ENCODE measurements at places on chromosomes 5 and 9. TPM values are rescaled to one million over a fixed set of nuclear protein-coding genes. Genes with fewer than 3 reads are reported as not detected.

The RNF183 gene
- not detected for total RNA-seq

The BTNL3 gene
- not detected for total RNA-seq

The NEURL1B gene
- total RNA-seq, result 0.44 TPM

The SLC26A2 gene
- 17.3 TPM for total RNA-seq

The PDCD1LG2 gene
- total RNA-seq, result 16.0 TPM

The ZNF483 gene
- total RNA-seq, result 0.44 TPM

The YTHDC2 gene
- total RNA-seq, result 17.3 TPM

The ADAMTS12 gene
- 135 TPM for total RNA-seq
